Transverse colon (tissue), 4 donors: ENCODE measurements at places on chromosomes 3 and 15. TPM values are rescaled to one million over a fixed set of nuclear protein-coding genes. Genes with fewer than 3 reads are reported as not detected.
A peak's percentile ranks its signal among the peaks of the same experiment; 100 is the strongest.

DNA sequence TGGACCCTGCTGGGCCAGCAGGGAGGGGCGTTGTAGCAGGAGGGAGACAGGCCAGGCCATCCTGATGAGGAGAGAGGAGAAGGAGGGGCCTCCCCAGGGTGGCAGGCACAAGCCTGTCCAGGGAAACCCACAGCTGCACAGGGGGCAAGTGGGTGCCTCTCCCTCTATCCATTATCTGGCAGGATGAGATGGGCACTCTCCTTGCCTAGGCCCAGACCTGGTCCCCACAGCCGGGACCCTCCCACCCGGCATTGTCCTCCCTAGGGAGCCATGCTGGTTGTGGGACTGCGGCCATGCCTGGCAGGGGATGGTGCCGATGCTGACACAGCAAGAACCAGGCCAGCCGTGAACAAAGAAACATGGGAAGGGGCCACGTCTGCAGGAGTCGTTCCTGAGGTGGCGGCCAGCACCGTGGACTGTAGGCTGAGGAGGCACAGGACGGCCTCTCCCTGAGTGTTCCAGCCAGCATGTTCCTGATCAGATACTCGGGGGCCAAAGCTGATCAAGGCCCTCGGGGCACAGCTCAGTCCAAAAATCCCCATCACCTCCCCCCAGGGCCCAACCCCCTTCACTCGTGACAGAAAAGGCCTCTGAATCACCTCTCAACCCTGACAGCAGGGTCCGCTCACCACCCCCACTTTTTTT is 19.2 kb upstream of the CYP11A1 start:
- no peaks in the 10 kb centered on the region for H3K36me3 ChIP-seq
- no peaks in the 10 kb centered on the region for H3K27me3 ChIP-seq
- DNase-seq: no peak
- no peaks in the 10 kb centered on the region for H3K4me1 ChIP-seq
- no peak overlapping the region for H3K4me3 ChIP-seq
- no peak overlapping the region for H3K27ac ChIP-seq

DNA sequence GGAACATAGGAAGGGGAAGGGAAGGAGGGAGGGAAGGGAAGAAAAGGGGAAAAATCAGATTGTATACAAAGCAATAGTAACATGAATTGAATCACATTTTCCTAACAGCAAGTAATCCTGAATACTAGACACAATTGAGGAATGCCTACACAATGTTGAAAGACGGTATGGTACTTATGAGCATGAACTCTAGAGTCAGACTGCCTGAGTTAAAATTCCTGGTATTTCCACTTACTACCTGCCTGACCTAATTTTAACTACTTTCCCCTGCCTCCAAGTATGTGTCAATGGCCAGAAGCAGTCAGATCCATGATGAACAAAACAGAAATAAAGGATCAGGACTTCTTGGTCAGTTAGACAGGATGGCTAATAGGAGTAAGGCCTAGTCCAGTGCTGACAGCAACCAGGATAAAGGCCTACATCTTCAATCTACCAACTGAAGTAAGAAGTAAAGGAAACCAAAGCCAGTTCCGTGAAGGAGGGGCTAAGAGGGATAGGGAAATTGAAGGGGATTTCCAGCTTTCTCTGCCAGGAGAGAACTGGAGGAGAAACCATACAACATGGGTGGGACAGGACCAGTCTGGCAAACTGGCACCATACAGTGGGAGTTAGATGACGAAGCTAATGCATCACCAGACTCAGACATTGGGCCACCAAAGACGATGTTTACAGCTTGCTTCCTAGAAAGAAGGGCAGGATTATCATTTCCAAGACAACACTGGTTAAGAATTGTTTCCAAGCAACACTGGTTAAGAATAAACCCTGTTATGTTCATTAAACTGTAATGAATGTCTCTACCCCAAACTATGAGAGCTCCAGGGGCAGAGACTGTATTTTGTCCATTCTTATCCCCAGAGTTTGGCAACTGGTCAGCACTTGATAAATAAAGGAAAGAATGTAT is 151.6 kb upstream of the UBE2E2 start:
- no peaks in the 10 kb centered on the region for H3K36me3 ChIP-seq
- no peak overlapping the region for H3K4me3 ChIP-seq
- no peak for DNase-seq
- H3K27ac ChIP-seq: no peak overlapping the region
- no peaks in the 10 kb centered on the region for H3K4me1 ChIP-seq

DNA sequence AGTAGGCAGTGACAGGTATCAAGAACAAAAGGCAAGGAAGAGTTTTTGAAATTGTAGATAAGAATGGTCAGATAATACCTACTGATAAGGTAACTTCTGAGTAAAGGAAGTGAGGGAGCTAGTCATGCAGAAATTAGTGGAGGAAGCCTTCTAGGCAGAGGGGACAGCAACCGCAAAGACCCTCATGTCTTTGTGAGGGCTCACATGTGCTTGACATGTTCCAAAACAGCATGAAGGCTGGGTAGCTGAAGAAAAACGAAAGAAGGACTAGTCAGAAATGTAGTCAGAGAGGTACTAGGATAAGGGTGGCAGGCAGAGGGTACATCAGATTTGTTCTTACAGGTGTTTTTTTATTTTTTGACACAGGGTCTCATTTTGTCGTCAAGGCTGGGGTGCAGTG is 5.3 kb downstream of the SIN3A start:
- no peaks in the 10 kb centered on the region for H3K36me3 ChIP-seq
- peaks cover 13% of the 10 kb centered on the region for H3K4me1 ChIP-seq
- no peak for DNase-seq
- no peak overlapping the region for H3K4me3 ChIP-seq
- no peaks in the 10 kb centered on the region for H3K27me3 ChIP-seq
- no peak overlapping the region for H3K27ac ChIP-seq

GRCh38 chr3:135982404-135982761 is 16.9 kb downstream of the PPP2R3A start:
- H3K4me1 ChIP-seq: peaks cover 40% of the 10 kb centered on the region
- H3K27me3 ChIP-seq: no peaks in the 10 kb centered on the region
- no peaks in the 10 kb centered on the region for H3K36me3 ChIP-seq
- no peak for DNase-seq

PLCB2 gene
- 11.6 TPM for total RNA-seq

AKAP13 gene
- 206 TPM for total RNA-seq

FRMD5 gene
- 0.40 TPM for total RNA-seq

BMF gene
- total RNA-seq: 20.2 TPM

GRCh38 chr15:95718441-95718840 is 612.1 kb upstream of the NR2F2 start:
- H3K4me1 ChIP-seq: no peaks in the 10 kb centered on the region
- H3K36me3 ChIP-seq: no peaks in the 10 kb centered on the region
- DNase-seq: no peak
- H3K27me3 ChIP-seq: no peaks in the 10 kb centered on the region
- H3K4me3 ChIP-seq: no peak overlapping the region

GRCh38 chr3:146504498-146505197 is 35.3 kb upstream of the PLSCR2 start:
- H3K36me3 ChIP-seq: no peaks in the 10 kb centered on the region
- H3K4me3 ChIP-seq: no peak overlapping the region
- DNase-seq: no peak
- peaks cover 19% of the 10 kb centered on the region for H3K4me1 ChIP-seq
- H3K27me3 ChIP-seq: no peaks in the 10 kb centered on the region
- H3K27ac ChIP-seq: peak overlapping the region; percentile 79

GABRA5 gene
- not detected for total RNA-seq

GPR15 gene
- total RNA-seq: 4.5 TPM

- H3K27me3 ChIP-seq: no peaks in the 10 kb centered on the region
- no peaks in the 10 kb centered on the region for H3K4me1 ChIP-seq
Measured at GRCh38 chr15:37995461-37996347, 61.3 kb downstream of the TMCO5A start.

SPTSSB gene
- not detected for total RNA-seq

DNA sequence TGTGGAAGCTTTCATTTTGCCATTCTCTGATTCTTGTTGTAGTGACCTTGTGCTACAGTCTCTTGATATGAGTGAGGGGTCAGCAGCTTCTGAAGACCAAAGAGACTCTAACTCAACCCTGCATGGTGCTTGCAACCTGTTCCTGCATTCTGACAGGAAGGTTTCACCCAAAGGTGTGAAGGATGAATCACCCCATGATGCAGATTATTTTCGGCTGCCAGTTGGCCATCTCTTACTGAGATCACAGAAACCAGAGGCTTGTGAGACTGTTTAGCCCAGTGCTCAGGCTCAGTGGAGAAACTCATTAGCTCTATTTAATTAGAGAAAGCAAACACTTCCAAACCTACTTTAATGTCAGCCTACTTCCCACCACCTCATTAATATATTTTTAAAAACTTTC is 29.2 kb upstream of the TPRG1 start:
- no peak overlapping the region for H3K4me3 ChIP-seq
- H3K27me3 ChIP-seq: no peaks in the 10 kb centered on the region
- no peak overlapping the region for H3K27ac ChIP-seq
- peaks cover 6% of the 10 kb centered on the region for H3K4me1 ChIP-seq

CCK gene
- total RNA-seq: 2.2 TPM

GRCh38 chr3:156293566-156293965 is 173.2 kb downstream of the KCNAB1 start:
- H3K4me1 ChIP-seq: peaks cover 9% of the 10 kb centered on the region
- DNase-seq: no peak
- no peak overlapping the region for H3K4me3 ChIP-seq
- H3K27me3 ChIP-seq: peaks cover 43% of the 10 kb centered on the region

- H3K36me3 ChIP-seq: no peaks in the 10 kb centered on the region
- no peak overlapping the region for H3K27ac ChIP-seq
- no peaks in the 10 kb centered on the region for H3K27me3 ChIP-seq
- H3K4me3 ChIP-seq: no peak overlapping the region
- H3K4me1 ChIP-seq: no peaks in the 10 kb centered on the region
Measured at GRCh38 chr15:81752546-81752942, 293.3 kb downstream of the MEX3B start.

GRCh38 chr3:65867463-65868210 is 171.1 kb downstream of the MAGI1 start:
- H3K36me3 ChIP-seq: no peaks in the 10 kb centered on the region
- H3K27me3 ChIP-seq: no peaks in the 10 kb centered on the region
- no peak for DNase-seq
- H3K4me1 ChIP-seq: peaks cover 12% of the 10 kb centered on the region

DNA sequence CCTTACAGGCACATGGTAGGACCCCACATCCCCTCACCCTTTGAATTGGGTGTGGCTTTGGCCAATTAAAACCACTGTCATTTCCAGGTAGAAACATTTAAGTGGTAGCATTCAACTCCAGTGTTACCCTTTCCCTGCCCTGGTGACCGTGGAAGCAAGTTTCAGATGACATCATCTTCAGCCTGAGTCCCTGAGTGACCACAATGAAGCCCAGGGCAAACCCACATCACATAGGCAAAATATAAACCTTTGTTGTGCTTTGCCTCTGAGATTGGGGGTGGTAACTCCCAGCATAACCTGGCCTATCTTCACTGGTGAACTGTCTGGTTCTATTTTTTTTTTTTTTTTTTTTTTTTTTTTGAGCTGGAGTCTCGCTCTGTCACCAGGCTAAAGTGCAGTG is 404.0 kb upstream of the WNT5A start:
- no peak overlapping the region for H3K27ac ChIP-seq
- H3K27me3 ChIP-seq: no peaks in the 10 kb centered on the region
